ENCODE measurements at places on chromosomes 7 and 10.

DNA sequence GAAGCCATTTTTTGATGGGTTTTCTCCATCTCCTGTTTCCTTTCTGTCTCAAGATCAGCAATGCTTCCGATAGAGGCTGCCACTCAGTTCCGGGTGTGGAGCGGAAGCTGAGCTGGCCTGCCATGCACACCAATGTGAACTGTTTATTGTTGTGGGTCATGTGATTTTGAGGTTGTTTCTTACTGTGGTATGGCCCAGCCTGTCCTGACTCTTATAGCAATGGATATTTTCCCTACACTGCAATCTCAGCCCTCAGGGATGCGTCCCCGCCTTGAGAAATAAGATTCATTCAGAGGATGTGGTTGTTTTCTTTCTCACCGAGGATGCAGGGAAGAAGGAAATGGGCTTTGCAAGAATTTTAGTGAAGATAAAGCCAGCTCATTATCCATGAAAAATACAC lies 134.7 kb downstream of the PFKFB3 start:
- DNase-seq: no peak

- DNase-seq: no peak
These were observed 60.0 kb downstream of the MLLT10 start for GRCh38 chr10:21593986-21594385.

GRCh38 chr7:150716939-150717338 lies 526 bp downstream of the GIMAP1 start:
- DNase-seq: no peak

DNA sequence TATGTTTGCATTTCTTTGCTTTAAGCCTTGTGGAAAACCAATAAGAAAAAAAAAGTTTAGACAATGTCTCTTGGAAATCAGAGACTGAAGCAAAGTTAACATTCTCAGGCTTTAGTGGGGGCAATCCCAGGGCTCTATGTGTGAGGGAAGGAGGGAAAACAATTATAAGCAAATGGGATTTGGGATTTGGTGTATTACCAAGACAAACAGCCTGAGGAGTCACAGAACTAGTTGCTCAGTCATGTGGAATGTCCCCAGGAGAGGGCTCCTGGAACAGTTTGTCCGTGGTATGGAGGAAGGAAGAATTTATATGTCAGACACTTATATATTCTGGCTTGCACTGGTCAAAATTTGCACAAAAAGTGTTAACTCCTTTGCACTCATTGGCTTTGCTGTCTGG lies 562.9 kb upstream of the TPK1 start:
- DNase-seq: no peak

- DNase-seq: no peak
These were observed 701.2 kb upstream of the SORCS1 start for GRCh38 chr10:107865691-107866090.

GRCh38 chr10:28331066-28331465 lies 28.2 kb upstream of the MPP7 start:
- no peak for DNase-seq

GRCh38 chr10:7424315-7424714 lies 13.5 kb upstream of the SFMBT2 start:
- DNase-seq: no peak

DNA sequence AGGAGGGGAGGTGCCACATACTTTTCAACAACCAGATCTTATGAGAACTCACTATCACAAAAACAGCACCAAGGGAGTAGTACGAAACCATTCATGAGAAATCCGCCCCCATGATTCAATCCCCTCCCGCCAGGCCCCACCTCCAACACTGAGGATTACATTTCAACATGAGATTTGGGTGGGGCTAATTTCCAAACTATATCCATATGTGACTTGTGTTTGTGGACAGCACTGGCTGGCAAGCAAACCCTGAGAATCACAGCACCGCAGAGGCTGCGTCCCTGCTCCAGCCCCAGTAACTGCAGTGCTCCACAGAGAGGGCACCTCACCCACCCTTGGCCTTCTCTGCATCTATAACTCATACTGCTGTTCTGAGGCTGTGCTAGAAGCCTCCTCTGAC lies 211.2 kb upstream of the PODXL start:
- no peak for DNase-seq

DNA sequence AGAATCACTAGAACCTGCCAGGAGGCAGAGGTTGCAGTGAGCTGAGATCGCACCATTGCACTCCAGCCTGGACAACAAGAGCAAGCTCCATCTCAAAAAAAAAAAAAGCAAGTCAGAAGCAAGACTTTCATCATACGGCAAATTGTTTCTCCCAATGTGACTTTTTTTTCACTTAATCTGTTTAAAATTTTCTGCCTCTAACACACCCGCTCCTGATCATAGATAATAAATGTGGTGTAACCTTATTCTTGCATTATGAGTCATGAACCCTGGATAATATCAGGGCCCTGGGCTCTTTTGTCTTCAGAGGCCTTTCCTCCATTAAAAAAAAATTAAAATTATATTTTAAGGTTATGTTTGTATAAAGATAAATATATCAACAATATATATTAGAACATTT lies 111.4 kb upstream of the JCAD start:
- DNase-seq: no peak

GRCh38 chr10:35328404-35329037 lies 7.8 kb upstream of the CCNY start:
- DNase-seq: no peak

DNA sequence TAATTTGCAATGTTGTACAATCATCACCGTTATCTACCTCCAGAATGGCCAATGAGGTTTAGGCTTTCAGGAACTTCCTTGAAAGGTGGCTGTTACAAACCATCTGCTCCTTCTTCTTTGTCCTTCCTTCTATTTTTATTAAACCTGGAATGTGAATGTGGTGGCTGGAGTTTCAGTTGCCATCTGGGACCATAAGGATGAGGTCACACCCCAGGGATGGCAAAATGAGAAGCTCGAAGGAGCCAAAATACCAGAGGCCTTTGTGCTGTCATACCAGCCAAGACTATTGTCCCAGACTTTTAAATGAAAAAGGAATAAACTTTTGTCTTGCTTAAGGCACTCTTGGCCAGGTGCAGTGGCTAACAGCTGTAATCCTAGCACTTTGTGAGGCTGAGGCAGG lies 30.9 kb upstream of the LMTK2 start:
- no peak for DNase-seq

DNA sequence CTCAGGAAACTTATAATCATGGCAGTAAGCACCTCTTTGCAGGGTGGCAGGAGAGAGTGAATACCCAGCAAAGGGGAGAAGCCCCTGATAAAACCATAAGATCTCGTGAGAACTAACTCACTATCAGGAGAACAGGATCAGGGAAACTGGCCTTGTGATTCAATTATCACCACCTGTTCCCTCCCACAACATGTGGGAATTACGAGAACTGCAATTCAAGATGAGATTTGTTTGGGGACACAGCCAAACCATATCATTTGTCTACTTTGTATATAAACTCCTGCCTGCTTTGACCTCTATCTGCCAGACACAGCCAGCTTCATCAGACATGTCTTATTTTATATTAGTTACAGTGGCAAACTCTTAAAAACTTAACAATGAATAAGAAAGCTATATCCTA lies 50.4 kb downstream of the ARMC3 start:
- no peak for DNase-seq

- DNase-seq: no peak
These were observed 157.5 kb downstream of the LYZL1 start for GRCh38 chr10:29446327-29446726.

DNA sequence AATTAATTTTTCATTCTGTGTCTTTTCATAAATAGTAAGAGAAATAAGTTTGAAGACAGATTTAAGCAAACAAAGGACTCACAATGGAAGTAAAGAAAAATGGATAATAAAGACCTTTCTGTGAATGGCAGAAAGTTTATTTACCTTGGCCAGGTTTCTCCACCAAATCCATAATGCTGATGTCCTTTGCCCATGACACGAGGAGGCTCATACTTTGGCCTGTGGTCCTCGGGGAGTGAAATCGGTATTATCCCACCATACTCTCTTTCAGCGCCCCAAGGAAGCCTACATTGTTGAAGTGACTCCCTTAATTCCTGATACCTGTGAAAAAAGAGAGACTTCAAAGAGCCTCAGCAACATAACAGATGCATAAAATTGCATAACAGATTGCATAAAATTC lies 43.1 kb upstream of the CYCS start:
- DNase-seq: no peak

- no peak for DNase-seq
These were observed 63.2 kb upstream of the AMPH start for GRCh38 chr7:38694326-38694725.

DNA sequence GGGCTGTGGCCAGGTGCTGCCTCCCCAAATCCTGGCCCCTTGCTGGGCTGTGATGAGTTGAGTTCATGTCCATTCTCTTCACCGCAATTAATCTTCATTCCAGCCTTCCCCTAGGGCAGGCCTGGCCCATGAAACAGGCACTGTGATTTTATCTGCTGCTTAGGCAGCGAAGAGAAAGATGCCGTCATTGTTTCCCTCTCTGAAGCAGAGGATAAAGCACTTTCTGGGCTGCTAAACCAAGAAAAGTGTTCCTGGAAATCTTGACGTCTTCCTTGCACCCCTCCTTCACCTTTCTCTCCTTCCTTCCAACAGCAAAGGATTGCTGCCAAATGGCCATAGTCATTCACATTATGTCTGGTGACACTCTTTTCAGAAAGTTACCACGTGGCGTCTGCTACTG lies 265.9 kb downstream of the ZEB1 start:
- DNase-seq: no peak

GRCh38 chr7:1232623-1233332 lies at the start of gene UNCX:
UNCX (plus strand) TSS chr7:1232872; CDS start chr7:1233018, 146 bp downstream.
- no peak for DNase-seq

DNA sequence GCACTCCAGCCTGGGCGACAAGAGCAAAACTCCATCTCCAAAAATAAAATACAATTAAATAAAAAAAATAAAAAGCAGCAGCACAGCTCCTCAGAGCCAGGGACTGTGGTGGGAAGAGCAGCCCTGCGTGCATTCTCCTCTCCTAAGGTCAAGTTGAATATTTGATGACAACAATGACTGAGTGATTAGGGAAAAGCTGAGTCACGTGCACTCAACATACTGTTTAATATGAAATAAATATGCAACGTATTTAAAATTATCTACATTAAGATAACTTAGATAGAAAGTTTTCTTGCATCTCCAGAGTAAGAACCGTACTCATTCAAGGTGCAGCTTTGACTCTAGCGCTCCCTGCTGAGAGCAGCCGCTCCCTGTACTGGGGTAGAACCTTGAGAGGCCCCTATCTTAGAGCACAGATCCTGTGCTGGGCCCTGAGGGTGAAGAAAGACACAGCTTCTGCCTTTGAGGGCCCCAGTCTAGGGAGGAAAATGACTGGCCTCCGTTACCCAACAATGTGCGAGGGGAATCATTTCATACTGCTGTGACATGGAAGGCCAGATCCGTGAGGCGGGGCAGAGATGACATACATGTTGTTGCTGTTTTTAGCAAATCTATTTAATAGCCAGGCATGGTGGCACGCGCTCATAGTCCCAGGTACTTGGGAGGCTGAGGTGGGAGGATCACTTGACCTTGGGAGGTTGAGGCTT lies 81.1 kb downstream of the SVIL start:
- DNase-seq: no peak

- DNase-seq: no peak
These were observed 370.5 kb downstream of the ACTR3B start for GRCh38 chr7:153130052-153130451.

Measured in HCT116 (cell line).